Left forelimb (tissue), 1 donor: ENCODE measurements at places on chromosomes 13 and 19.

DNA sequence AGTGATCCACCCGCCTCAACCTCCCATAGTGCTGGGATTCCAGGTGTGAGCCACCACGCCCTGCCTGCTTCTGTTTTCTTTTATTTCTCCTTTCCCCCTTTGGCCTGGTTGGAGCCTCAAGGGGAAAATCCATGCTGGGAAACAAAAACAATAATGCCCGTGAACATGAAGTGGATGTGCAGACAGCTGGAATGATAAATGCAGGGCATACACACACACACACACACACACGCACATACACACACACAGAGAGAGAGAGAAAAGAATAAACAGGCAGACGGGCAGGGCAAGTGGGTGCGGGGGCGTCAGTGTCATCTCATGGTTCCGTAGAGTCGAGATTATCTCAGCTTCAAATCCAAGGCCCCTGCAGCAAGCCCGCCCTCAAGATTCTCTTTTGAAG lies 4.4 kb upstream of the PLEKHF1 start:
- no peak for DNase-seq

GRCh38 chr19:48444129-48444935 lies 1.5 kb upstream of the GRWD1 start:
- DNase-seq, result no peak

DNA sequence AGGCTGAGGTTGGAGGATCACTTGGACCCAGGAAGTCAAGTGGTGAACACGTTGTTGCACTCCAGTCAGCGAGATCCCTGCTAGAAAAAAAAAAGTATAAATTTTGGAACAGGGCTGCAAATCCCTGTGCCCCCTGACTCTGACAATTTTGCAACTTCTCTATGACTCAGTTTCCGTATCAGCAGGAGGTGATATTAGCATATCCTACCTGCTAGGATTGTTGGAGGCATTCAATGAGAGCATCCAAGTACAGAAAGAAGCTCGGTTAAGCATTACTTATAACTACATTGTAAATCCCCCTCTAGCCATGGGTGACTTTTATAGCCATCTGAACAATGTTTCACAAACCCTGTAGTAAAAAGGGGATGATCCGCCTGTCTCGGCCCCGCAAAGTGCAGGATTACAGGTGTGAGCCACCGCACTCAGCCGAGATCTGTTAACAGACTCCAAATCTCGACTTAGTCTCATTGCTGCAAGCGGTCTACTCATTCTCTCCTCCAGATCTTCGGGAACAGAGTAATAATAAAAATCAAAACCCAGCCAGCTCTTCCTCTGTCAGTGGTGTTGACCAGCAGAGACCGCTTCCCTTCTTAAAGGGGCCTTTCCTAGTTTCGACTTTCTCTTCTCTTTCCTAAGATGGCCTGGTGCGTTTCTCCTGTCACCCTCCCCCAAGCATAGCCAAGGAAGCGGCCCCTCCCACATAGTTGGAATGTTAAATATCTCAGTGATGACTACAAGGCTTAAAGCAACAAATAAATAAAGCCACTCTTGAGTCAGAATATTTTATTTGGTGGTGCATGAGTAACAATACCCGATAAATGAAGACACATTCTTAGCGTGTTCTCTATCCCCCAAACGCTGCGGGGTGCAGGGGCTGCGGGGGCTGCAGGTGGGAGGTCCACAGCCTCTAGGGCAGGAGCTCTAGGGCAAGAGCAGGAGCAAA lies 10.3 kb upstream of the BICRA start:
- DNase-seq, result no peak

- no peak for DNase-seq
Observed at GRCh38 chr13:102555914-102556553, 40.8 kb upstream of the TPP2 start.

DNA sequence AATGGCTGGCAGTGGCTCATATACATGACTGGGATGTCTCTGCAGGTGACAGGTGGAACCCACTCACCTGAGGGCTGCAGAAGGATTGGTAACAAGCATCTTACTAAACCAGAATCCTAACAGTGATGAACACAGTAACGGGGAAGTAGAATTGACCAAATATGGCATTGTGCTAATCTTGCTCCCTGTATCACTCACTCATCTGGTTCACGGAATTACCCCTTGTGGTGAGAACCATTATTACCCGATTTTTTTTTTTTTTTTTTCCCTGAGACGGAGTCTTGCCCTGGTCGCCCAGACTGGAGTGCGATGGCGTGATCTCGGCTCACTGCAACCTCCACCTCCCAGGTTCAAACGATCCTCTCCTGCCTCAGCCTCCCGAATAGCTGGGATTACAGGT lies 69.5 kb downstream of the PTPRS start:
- DNase-seq, result no peak

- DNase-seq, result peak; percentile 89
Observed at GRCh38 chr19:37506387-37507166, at the start of gene ZNF793. Gene ZNF793, plus strand, starts transcription at chr19:37506939. Its CDS starts 16,501 bp downstream, at chr19:37523440.

- no peak for DNase-seq
Observed at GRCh38 chr19:44024900-44025216, 321 bp upstream of the ZNF222 start.

DNA sequence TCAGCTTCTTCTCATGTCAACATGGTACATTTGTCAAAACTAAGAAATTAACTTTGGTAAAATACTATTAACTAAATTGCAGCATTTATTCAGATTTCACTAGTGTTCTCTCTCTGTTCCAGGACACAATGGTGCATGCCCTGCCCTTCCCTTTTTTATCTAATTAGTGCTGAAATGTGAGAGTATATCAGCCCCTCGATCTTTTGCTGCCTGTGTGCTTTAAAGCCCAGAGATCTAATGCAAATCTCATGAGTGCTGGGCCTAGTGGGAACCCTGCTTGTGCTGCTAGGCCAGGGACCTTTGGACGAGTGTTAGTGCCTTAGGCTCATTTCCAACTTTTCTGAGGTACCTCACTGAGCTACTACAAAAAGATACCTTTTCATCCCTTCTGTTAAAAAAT lies 221.1 kb upstream of the EDNRB start:
- DNase-seq, result no peak

DNA sequence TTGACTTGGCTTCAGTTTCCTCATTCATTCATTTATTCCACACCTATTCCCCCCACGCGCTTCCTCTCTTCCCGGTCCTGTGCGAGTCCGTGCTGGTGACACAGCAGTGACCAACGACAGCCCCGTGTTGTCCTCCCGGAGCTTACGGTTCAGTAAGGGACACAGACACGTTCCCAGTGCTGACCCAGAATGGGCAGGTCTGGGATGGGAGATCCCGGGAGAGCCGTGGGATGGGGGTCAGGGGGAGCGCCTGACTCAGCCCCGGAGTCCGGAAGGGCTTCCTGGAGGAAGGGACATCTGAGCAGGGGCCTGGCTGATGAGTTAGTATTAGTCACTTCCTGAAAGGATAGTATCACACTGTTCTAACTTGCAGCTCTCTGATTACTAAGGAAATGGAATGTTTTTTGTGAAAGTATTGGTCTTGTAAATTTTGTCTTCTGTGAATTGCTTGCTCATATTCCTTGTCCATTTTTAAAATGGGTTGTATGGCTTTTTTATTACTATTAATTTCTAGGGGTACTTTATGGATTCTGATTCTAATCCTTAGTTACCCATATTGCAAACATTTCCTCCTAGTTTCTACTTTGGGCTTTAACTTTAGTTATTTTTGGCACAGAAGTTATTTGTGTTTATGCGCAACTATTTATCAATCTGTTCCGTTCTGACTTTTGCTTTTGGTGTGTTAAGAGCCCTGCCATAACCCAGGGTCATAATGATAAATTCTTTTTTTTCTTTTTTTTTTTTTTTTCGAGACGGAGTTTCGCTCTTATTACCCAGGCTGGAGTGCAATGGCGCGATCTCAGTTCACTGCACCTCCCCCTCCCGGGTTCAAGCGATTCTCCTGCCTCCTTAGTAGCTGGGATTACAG lies 708 bp upstream of the ERCC1 start:
- no peak for DNase-seq

- no peak for DNase-seq
Observed at GRCh38 chr19:51047031-51047335, 12.2 kb upstream of the KLK12 start.
